ENCODE measurements at places on chromosomes 12 and 14.

DNA sequence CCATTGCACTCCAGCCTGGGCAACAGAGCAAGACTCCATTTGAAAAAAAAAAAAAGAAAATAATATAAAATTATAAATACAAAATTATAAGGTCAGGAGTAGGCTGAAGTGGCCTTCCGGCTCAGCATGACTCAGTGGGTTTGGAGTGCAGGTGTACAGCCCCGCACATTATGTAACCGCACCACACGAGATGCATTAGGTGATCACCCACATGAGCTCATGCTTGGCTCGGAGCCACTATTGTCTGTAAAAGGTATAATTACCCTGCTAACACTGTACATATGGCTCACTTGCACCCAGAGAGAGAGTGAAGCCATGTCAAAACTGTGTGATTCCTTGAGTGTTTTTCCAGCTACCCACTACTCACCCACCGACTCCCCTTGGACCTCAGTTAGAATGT, 557.0 kb downstream of the SLC6A15 start:
- DNase-seq, result no peak

GRCh38 chr14:72165229-72165698, 233.0 kb downstream of the RGS6 start:
- no peak for DNase-seq

- peak; percentile 27 for DNase-seq
Observed at GRCh38 chr12:10190558-10191388, 11.9 kb downstream of the TMEM52B start.

DNA sequence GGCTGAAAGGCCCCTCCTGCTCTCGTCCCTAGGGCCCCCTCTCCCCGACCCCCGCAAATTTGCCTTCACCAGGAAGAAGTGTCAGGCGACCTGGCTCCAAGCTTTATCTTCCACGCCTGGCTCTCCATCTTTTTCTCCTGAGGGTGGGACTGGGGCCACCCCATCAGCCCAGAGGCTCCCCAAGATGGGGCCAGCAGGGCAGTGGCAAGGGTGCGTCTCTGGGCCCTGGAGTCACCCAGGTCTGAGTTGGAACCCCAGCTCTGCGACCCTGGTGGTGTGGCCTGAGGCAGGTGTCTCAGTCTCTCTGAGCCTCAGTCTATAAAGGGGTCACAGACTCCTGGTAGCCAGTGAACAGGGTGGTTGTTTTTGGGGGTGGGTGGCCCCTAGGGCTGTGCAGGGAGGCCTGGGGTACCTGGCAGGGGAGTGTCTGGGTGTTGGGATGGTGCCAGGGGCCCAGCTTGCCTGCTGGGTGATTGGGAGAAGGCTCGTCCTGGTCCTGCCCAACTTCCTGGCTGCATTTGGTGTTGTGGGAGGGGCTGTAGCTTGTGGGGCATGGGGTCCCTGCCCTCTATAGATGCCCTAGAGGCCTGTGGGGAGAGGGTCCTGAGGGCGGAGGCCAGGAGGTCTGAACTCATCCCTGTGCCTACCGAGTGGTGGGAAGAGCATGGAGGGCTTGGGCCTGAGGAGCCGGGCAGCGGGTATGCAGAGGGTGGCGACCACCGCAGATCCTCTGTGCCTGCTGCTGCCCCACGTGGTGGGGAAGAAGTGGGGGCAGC, 7.6 kb downstream of the KIF26A start:
- DNase-seq, result no peak

- DNase-seq, result no peak
Observed at GRCh38 chr12:131267576-131267975, 313.9 kb downstream of the ADGRD1 start.

- DNase-seq, result no peak
Observed at GRCh38 chr14:64637735-64638473, 66.3 kb upstream of the PLEKHG3 start.

DNA sequence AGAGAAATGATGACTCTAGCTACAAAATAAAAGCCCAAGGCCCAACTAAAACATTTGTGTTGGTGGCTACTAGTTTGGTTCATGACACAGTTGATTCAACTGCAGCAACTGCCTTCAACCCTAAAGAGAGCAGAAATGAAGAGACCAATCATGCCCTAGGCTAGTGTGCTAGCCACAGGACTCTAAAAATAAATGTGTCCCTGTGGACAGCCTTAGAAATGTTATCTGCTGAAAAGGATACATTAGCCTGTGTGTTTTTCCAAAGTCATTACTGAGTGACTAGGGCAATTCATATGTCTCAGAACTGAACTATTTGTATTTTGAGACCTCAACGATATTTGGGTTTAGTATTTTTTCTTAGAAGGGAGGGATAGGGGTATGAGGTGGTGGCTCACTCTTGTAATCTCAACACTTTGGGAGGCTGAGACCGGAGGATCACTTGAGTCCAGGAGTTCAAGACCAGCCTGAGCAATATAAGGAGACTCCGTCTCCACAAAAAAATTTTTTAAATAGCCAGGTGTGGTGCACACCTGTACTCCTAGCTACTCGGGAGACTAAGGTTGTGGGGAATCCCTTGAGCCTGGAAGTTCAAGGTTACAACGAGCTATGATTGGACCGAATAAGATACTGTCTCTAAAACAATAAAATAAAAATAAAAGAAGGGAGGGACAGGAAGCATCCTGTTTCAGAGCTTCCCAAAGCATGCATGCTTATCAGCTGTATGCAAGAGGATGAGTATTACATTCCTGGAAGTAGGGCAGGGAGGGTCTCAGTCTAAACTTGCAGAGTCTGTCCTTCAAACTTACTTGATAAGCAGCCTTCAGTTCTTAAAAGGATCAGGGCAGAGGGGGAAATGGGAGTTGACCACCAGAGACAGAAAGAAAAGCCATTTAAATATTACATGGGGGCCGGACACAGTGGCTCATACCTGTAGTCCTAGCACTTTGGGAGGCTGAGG, 29.6 kb upstream of the NAP1L1 start:
- no peak for DNase-seq

GRCh38 chr12:93740751-93741150, 63.6 kb downstream of the CRADD start:
- DNase-seq, result no peak

DNA sequence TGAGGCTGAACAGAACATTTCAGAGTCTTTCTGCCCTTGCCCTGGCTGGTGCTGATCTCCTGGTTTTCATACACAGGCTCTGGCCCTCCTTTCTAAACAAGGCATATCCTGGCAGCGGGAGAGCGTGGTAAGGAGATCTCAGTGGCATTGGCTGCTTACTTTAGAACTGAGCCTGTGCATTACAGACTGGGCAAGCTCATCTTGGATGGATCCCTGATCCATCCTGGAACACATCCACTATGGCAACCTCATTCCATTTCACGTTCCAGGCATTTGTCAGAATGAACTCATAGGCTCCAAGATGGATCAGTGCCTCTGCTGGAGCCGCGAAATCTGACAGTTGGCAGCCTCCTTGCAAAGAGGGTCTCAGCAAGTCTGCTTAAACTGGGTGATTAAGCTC, 224.5 kb upstream of the PELI2 start:
- DNase-seq, result no peak

DNA sequence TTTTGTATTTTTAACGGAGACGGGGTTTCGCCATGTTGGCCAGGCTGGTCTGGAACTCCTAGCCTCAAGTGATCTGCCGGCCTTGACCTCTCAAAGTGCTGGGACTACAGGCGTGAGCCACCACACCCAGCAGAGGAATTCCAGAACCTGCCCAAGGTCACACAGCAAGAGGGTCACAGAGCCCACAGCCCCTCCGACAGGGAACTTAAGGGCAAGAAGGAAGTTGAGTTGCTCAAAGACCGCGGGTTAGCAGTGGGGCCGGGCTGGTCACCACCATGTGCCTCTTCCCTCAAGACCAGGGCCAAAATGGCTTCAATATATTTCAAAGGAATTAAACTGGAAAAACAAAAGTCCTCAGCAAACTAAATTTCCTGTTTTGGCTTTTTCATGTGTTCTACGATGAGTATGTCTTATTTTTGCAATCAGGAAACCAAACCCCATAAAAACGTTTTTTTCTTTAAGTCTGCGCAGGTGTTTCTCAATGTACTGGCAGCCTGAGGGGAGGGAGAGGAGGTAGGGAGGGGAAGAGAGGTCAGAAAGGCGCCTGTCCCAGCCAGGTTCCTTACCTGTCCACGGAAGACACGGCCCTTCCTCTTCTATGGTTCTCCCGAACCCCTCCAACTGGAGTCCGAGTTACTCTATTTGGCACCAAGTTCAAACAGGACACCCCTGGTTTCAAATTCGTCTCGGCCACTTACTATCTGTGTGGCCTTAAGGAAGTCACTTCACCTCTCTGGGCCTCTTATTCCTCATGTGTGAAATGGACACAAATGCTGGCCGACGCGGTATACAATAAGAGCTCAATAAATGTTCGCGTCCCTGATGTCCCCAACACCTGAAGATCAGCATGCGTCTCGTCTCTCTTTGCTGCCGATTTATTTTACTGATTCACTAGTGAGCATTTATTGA, 778 bp downstream of the SLC8B1 start:
- no peak for DNase-seq

- DNase-seq, result no peak
Observed at GRCh38 chr12:94980577-94980976, 22.9 kb downstream of the NDUFA12 start.

DNA sequence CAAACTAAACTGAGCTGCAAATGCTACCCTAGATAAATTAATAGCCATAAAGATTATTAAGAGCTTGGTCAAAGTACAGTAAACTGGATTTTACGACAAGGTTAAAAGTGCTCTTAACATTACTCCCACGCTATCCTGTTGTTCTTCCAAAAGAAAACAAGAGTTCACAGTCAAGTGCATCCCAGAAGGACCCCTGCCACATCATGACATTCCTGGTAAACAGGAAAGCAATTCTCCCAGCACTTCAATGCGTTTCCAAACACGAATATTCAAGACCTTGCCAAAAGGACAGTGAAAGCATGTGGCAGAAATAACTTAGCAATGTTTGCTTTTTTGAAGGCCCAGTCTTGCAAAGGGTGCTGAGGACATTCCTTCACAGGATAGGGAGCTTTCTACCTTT, 11.2 kb downstream of the SPRING1 start:
- DNase-seq, result no peak

DNA sequence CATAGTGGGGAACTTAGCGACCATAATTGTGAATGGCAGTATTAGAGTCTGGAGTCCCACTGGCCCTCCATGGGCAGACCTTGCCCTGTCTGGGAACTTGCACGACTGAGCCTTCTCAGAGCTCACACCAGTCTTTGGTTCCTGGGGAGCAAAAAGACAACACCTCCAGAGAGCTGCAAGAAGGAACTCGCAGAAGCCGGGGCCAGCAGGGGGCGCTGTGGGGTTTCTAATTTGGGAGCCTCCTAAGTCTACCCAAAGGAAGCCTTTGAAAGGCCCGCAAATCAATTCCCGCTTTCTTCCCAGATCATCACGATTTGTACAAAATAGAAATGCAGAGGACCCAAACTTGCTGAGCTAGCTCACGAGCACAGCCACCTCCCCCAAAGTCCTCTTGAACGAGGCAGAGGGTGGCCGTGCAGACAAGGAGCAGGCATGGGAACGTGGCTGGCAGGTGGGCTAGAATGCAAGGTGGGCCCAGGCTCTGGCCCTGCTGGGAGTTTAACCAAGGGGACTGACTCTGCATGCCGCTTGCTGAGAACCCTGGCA, 46.3 kb upstream of the FBXO21 start:
- DNase-seq, result peak; percentile 52

DNA sequence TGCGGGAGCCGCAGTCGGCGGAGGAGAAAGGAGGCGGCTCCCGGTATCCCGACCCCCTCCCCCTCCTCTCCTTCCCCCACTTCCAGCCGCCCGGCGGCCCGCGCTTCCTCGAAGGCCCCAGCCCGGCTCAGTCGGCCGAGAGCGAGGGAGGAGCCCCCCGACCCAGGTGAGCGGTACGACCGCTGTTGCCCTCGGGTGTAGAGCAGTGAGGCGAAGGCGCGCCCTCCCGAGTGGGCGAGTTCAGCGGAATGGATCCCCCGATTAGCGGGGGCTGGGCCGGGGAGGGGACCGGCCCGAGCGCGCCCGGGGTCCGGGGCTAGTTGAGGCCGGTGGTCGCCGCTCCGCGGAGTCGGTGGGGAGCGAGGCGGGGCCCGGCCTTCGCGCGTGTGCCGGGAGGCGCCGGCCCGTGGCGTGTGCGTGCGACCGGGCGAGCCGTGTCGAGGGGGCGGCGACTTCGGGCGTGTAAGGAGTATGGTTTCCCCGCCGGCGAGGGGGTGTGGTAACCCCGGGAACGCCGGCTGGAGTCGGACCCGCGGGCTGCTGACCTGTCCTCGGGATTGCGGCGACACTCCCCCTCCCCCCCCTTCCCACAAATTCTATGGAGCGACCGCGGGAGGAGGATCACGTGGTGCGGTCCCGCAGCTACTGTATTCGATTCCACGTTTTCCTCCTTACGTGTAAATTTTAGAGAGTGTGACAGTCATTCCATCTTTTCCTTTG, 501 bp downstream of the RIMKLB start:
- DNase-seq, result no peak

DNA sequence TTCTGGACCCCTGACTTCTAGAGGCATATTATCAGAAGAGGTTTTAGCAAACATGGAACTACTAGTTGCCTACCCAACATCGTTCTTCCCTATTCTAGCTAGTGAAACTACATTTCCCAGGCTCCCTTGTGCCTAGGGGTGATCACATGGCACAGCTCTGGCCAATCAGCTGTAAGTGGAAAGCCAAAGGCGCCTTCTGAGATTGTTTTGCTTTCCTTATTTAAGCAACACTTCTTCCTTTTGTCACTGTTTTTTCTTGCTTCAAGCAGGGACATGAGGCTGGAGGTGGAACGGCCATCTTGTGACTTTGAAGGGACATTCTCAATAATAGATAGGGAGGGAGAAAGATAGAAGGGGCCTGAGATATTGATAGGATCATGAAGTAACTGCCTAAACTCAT, 136.7 kb downstream of the ZNF664 start:
- no peak for DNase-seq

DNA sequence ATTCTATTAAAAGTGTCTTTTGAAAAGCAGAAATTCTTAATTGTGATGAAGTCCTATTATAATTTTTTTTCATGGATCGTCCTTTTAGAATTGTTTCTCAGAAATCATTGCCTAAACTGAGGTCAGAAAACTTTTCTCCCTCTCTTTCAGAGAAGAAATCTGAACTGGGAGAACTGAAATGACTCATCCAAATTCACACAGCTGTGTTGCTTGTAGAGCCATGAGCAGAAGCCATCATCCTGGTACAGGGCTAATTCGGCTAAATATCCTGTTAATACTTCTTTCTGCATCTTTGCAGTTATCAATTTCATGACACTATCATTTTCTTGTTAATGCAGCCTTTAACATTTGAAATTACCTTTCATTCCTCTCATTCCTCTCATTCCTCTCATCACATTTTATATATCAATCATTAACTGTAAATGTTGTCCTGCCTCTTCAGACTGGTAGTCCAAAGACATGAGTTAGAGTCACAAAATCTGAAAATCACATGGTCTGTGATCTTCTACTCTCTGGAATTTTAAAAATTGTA, 15.5 kb downstream of the SLC15A5 start:
- no peak for DNase-seq
